ENCODE measurements at places on chromosomes 13 and 19.

DNA sequence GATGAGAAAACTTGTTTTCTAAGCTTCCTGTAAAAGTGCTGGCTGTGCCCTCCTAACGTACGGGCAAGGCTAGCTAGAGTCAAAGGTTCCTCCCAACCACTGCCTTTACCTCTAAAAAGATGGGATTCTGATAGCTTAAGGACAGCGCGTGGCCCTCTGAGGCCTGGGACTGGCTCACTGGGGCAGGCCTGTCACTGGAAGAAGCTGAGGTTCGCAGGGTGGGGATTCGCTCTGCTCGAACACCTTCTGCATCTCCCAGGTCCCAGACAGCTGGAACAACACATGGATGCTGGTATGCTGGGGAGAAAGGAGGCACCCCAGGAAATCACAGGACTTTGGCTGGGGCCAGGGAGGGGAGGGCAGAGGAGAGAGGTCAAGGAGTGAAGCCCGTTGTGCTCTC lies 53.1 kb downstream of the CRYL1 start:
- ATAC-seq: no peak

DNA sequence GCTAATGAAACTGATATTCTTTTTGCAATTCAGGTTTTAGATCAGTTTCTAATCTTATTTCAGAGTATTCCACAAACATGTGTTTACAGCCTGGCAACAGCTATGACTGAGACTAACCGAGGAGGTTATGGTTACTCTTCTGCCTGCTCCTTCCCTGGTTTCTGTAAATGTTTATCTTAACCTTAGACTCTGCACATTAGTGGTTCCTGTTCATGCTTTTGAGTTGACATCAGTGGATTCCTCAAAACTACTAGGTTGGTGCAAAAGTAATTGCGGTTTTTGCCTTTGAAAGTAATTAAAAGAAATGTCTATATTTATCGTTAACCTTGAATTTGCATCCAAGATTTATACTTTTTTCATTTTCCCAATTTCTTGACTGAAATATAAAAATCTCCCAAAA lies 237.0 kb upstream of the TSHZ3 start:
- ATAC-seq: no peak

DNA sequence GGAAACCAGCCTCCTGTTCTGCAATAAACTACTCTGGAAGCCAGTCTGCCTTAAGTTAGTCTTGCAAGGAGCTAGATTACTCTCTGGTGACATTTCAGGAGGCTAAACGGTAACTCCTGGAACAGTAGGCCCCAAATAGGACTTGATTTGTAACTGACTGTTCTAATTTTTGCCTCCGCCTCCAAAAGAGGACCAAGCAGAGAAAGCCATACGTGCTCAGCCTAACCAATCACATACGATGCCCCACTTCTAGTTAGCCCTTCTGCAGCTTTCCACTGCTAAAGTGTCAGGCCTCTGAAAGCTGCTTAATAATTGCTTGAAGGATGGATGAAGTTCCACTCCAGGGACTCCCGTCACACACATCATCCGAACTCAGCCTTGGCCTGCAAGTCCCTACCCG lies 744 bp downstream of the ZNF805 start:
- no peak for ATAC-seq

DNA sequence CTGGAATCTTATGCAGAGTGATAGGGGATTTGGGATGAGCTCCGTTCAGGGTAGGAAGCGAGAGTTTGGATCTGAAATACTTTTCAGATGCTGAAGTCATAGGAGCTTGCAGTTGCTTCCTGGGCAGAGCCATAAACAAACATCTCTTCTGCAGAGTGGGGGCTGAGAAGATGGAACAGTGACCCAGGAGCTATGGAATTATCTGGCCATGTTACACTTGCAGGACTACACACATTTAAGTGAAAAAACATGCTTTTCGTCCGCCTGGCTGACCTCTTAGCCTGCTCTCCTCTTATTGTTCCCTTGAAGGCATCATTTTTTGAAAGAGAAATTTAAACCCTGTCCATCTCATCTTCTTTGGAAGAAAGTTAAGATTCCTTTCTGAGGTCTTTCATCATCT lies 40.7 kb downstream of the PSG11 start:
- no peak for ATAC-seq

DNA sequence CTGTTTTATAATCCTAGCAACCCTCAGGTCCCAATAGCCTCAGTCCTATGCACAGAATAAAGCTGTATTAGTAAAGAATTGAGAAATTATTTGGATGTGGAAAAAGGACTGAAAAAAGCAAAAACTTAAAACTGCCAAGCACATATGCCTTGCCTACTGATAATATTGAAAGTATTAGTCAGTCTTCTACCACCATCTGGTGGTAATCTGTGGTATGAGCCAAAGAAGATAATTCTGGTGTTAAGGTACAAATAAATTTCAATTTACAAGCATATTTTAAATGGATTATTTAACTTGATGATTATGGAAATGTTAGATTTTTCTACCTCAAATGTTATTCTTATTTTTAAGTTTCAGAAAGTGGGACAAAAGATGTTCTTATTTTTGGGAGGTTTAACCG lies 460.3 kb upstream of the KLHL1 start:
- no peak for ATAC-seq

DNA sequence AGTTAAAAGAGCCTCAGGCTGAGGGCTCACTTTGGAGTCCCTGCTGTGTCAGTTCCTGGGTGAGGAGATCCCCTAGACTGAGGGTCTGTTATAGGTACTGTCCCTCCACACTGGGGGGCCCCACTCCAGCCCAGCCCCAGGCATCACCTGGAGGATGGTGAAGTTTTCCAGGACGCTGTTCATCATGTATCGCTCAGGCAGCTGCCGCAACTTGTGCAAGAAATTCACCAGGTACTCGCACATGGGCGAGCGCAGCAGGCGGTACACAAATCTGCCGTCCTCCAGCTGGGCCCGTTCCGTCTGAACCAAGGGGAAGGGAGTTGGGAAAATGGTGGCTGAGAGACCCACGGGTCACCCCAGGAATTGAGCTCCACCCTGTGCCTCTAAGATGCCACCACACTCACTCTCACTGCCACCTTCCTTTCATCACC lies 7.1 kb downstream of the CD37 start:
- no peak for ATAC-seq

GRCh38 chr19:40241809-40242384 lies 15.4 kb upstream of the CCNP start:
- ATAC-seq: no peak

DNA sequence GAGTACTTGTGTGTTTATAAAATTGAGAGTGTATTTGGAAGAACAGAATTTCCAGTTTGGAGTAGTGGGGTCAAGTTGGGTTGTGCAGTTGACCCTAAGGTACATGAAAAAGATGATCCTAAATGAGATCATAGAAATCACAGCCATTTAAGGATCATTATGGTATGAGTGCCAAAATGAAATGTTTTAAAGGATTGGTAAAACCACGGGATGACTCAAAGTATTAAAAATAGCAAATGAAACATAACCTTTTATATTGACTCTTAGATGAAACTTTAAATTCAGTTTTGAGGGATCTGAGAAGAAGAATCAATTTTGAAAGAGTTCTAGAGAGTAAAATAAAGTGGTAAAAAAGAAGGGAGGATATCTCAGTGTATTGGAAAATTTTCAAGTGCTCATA lies 773.8 kb downstream of the GPC5 start:
- no peak for ATAC-seq

DNA sequence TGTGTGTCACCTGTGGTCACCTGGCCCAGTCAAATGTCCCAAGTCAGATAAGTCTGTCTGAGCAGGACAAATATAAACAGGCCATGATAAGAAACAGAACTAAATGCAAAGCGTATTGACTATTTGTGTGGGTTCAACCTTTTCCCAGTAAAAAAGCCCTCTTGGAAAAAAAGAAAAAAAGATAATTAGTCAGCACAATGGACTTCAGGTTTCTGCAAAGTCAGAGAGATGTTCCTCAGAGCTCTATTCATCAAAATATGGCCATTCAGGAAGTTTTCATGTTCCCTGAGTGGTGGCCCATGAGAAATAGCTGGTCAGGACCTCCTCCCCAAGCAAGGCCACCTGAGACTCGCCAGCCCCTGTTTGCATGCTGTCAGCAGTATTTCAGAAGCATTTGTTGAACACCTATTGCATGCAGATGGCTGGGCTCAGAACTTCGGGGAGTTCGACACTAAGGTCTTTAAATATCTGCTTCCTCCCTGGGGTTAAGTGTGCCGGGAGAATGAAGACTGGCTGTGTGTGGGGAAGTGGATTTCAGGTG lies 2.7 kb downstream of the FFAR3 start:
- no peak for ATAC-seq

GRCh38 chr19:7534531-7535046 lies 928 bp upstream of the PNPLA6 start:
- ATAC-seq: peak; percentile 48

- ATAC-seq: no peak
These were observed 533.2 kb upstream of the PCDH9 start for GRCh38 chr13:67763384-67763783.

DNA sequence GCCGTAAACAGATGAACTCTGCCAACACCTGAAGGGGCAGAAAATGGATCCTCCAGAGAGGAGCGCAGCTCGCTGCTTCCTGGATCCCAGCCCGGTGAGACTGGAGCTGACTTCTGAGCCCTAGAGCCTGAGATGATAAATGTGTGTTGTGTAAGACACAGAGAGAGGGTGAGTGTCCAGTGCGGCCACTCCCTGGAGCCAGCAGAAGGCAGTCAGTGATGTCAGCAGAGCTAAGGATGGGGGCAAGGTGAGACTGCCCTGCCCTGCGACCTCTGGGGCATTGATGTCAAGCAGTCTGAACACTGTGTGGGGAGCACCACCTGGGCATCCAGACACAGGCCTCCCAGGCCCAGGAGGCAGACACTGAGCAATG lies 9.7 kb upstream of the SLC35E1 start:
- no peak for ATAC-seq

DNA sequence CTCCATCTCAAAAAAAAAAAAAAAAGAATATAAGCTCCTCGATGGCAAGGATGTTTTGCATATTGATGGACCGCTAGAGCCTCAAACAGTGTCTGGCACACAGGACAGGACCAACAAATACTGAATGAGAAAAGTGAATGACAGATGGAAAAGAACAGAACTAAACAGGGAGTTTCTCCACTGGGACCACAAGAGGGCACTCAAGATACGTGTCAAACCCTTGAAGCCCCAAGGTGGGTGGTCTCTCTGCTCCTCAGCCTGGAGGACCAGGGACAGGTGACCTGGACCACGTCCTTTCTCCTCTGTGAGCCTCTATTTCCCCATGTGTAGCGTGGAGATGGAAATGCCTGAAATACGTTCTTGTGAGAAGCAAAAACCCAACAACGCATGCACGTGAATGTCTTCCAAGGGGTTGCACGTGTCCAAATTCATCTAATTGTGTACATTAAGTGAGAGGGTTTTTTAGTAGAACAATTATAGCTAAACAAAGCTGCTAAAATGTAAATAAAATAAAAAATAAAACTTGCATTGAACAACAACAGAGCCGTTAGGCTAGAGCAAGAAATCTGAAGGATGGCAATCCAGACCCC lies 5.7 kb upstream of the CDC42EP5 start:
- no peak for ATAC-seq

GRCh38 chr13:109204252-109204651 lies 574.8 kb downstream of the MYO16 start:
- ATAC-seq: no peak

GRCh38 chr13:46846726-46847125 lies 49.8 kb upstream of the ESD start:
- no peak for ATAC-seq

DNA sequence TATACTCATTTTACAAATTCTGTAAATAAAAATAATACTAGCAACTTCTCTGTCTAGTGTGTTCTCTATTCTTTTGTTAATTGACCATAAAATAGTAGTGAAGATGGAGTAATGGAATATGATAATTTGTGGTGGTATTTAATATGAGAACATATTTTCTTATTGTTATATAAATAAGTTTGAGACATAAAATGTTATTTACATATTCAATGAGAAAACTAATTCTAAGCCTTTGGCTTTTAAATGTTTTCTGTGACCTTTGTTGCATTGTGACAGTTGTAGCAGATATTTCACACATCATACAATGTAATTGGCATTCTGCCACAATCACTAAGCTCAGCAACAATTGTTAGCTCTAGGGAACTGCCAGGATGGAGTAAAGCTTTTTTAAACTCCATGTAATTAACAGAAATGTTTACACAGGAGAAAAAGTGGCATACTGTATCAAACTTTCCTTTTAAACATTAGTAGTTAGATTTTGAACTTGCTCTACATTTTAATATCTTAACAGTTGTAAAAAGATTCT lies 562.1 kb upstream of the PCDH9 start:
- no peak for ATAC-seq

- ATAC-seq: no peak
These were observed 57.5 kb downstream of the ERICH4 start for GRCh38 chr19:41500443-41500842.

DNA sequence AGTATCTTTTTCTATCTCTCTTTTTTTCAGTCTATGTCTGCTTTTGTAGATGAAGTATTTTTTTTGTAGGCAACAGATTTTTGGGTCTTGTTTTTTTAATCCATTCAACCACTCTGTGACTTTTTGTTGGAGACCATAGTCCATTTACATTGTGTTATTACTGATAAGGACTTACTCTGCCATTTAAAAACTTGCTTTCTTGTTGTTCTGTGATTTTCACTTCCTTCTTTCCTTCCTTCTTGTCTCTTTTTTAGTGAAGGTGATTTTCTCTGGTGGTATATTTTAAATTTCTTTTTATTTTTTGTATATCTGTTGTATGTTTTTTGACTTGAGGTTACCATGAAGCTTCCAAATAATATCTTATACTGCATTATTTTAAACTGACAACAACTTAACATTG lies 79.5 kb downstream of the COG6 start:
- ATAC-seq: no peak

DNA sequence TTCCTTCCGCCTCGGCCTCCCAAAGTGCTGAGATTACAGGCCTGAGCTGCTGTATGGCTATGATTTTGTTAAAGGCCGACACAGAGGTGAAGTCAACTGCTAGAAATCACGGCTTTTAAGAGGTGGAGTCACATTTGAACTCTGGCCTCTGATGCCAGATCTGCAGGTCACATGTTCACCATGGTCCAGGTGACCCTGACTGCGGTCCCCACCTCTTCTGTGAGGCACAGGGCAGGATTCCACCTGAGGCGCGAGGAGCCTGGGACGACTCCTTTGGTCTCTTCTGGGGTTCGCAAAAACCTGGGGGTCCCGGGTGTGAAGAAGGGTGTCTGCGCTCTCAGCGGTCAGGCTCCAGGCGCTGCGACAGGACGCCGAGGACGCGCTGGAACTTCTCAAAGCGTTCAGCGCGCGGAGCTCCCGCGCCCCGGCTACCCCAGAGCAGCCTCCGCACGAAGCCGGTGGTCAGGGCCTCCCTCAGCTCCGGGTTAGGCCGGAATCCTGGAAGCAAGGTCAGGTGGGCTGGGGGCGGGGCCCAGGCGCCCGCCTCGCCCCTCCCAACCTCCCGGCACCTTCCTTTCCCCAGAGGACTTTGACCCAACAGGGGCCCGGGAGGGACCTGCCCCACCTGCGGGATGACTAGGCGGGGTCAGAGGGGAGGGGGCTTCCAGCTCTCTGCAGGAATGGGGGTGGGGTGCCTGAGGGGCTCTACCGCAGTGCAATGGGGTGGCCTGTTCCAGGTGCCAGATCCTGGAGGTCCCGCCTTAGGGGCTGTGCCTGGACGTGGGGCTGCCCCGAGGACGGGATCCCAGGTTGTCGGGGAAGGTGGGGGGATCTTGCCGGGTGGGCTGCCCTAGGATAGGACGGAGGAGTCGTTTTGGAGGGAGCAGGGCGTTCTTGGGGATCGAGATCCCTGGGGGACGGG lies 13.0 kb downstream of the TRIP10 start:
- no peak for ATAC-seq

GRCh38 chr13:28324181-28324789 lies 170.6 kb downstream of the FLT1 start:
- ATAC-seq: peak; percentile 69

Measured in stimulated activated memory B cell treated with anti-CD40 and anti-IgM and Interleukin-4, amounts not matched to agents 10 μg/mL and 1 μg/mL and 100 μg/mL, for 72 hours (primary cell).